Skeletal muscle cell (primary cell): ENCODE measurements at places on chromosomes 13 and 19.

GRCh38 chr19:46115396-46116106 lies 8.9 kb downstream of the IGFL3 start:
- peak; percentile 47 for DNase-seq

DNA sequence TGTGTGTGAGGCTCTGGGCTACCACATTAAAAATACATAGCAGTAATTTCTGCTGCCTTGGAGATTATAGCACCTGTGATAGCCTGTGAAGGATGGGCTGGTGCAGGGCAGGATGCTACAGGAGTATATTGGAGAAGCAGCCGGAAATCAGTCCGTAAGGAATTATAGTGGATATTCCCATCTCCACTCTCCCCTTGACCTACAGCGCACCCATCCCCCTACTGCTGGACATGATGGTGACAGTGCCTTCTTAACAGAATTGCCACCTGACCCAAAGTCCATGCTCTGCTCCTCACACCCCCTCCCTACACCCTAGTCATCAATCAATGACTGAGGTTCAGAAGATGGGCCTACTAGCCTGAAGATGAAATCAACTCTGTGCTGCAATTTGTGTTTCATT lies 376.0 kb downstream of the GPC5 start:
- DNase-seq = no peak

- peak; percentile 66 for DNase-seq
These were observed 1.4 kb downstream of the RASA3 start for GRCh38 chr13:114130837-114131582.

DNA sequence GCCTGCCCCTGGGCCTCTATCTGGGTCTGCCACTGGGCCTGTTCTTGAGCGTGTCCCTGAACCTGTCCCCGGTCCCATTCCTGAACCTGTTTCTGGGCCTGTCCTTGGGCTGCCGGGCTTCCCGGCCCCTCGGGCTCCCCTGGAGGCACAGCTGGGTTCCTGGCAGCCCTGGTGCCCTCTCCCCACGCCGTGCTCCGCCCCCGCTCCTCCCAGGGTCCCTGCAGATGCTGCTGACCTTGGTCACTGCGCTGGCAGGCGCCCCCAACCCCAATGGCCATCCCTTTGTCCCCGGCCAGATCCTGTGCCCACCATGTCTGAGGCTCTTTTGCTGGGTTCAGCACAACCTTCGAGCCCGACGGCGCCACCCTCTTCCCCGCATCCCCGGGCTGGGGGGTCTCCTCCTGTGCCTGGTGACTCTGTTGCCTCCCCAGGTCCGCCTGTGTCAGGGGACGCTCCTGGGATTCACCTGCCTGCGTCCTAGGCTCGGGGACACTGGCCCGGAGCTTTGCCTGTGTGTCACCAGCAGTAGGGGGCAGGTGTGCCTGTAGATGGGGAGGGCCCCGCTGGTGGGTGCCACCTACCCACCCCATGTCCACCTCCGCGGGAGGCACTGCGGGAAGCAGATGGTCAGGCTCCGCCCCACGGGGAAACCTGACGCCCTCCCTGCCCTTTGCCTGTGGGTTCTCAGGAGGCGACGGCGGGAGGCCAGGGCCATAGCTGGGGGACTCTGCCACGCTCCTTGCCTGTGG lies 41.0 kb upstream of the GRTP1 start:
- no peak for DNase-seq

GRCh38 chr13:26050568-26051230 lies 1.1 kb downstream of the SHISA2 start:
- DNase-seq = no peak

DNA sequence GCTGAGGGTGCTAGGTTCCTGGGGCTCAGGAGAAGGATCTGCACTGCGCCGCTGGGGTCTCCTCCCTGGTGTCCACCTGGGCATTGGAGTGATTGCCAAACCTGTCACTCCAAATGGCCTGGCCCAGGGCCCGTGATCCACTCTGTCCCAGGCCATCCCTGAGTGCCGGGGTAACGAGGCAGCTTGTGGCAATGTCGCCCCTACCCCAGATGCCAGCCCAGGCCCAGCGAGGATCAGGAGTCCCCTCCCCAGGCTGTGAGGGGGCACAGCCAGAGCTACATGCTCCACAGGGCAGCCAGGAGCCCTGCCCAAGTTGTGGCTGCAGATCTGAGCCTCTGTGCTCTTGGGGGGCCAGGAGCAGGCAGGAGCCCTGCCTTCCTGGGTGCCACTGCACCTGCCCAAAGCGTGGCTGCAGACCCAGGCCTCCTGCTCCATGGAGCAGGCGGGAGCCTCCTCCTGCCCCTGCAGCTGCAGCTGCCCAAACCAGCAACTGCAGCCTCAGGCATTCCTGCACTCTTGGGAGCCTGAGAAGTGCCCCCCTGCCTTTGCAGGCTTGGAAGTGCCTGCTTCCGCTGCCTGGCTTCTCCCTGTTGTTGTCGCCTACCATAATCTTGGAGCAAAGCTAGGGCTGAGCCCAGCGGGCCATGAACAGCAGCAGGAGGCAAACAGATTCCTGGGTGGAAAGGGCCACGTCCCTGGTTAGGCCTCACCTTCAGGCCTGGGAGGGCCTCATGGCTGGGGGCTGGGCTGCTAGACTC lies 4.6 kb downstream of the IGFL4 start:
- DNase-seq = no peak

DNA sequence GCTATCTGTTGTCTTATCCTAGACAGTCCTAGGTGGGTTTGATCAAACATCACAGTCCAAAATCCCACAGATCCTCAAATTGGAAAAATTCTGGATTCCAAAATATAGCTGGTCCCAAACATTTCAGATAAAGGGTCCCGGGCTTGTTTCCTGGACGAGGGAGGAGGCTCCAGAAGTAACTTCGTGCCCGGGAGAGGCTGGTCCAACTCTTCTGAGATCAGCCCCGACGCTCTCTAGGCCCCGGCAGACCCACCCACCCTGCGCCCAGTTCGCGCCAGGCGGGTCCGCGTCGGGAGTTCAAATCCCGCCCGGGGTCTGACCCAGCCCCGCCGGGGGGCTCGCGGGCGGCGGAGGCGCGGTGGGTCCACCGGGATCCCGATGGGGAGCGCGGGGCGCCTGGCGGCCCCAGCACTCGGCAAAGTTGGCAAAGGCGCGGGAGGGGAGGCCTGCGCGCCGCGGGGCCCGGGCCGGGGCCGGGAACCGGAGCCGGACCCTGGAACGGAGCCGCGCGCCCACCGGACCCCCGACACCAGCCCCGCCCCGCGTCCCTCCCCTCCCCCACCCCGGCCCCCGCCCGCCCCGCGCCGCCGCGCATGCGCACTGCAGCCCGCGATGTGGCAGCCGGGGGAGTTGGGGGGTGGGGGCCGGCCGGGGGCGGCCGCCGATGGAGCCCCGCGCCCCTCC lies 513 bp downstream of the MIER2 start:
- no peak for DNase-seq

GRCh38 chr19:58380662-58381459 lies at the start of gene ZNF837:
ZNF837 (minus strand) TSS chr19:58381030; CDS start chr19:58369332, 11,698 bp downstream.
- DNase-seq = peak; percentile 100

DNA sequence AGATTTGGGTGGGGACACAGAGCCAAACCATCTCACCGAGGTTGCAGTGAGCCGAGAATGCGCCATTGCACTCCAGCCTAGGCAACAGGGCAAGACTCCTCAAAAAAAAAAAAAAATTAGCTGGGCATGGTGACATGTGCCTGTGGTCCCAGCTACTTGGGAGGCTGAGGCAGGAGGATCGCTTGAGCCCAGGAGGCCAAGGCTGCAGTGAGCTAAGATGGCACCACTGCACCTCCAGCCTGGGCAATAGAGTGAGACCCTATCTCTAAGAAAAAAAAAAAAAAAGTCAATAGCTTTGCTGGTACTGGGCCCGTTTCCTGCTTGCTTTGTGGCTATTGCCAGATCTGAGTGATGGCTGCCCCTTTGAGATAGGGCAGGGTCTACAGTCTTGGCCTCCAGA lies 13.1 kb downstream of the ACP7 start:
- no peak for DNase-seq

DNA sequence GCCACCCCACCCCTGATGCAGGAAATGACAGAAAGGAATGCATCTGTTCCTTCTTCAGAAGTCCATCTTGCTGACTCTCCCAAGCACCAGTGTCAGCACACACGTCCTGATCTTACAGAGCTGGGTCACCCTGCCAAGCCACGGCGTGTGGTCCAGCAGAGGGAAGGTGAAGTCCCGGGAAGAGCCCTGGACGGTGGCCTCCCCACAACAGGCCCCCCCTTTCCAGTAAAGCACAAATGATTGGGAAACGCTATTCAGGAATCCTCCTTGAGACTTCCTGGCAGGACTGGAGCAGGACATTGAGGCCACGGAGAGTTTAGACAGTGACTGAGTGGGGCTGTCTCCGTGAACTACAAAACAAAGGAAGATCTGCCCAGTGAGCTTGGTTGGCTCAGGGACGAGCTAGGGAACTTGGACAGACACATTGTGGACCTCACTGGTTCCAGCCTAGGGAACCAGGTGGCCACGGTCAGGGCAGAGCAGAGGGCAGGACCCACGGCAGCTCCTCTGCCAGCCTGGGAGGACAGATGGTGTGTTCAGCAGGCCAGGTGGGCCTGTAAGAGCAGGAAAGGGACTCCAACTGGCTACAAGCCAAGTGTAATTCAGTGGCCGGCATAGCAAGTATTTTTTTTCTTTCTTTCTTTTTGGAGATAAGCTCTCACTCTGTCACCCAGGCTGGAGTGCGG lies 41.7 kb downstream of the ELL start:
- DNase-seq = peak; percentile 39

- no peak for DNase-seq
These were observed 146.4 kb upstream of the VSTM2B start for GRCh38 chr19:29379257-29380021.

GRCh38 chr13:74040200-74040599 lies 94.0 kb downstream of the KLF12 start:
- DNase-seq = no peak

GRCh38 chr19:18261474-18261873 lies 12.8 kb downstream of the IQCN start:
- no peak for DNase-seq

- DNase-seq = no peak
These were observed 7.0 kb downstream of the ABHD8 start for GRCh38 chr19:17296273-17296672.

GRCh38 chr19:3504735-3505134 lies 1.4 kb upstream of the FZR1 start:
- no peak for DNase-seq

DNA sequence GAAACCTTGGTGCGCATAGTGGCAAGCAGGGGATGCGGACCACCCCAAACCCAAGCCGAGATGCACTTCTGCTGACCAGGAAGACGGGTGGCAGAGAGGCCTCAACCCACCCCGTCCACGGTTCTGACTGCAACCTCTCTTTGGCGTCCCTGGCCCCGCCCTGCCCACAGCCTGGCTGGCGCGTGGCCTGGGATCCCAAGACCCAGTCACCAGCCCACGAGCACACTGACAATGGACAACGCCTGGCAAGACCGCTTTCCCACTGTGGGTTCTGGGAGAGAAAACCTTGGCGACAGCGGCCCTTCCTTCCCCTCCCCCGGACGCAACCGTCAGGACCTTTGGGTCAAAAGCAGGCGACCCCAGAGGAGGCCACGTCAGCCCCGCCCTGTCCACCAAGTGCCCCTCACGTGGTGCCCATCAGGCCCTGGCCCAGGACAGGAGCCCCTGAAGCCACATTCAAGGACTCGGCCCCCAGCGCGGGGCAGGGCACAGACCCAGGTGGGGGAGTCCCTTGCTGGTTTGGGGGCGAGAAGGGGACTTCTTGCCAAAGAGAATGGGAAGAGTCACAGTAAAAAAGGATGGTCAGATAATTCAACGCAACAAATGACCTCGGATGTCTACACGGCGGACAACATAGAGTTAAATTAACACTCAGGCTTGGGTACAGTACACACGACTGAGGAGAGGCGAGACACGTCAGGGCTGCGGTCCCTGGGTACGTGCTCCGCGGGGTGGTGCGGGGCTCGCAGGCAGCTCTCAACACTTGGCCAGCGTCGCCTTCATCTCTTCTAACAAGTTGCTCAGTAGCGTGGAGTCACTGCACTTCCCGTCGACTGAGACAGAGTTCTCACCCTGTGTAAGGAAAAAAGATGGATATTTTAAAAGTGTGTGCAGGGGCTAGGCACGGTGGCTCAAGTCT lies 5.0 kb downstream of the IZUMO4 start:
- DNase-seq = no peak
